ENCODE measurements at places on chromosomes 2 and 18. TPM values are rescaled to one million over a fixed set of nuclear protein-coding genes. Genes with fewer than 3 reads are reported as not detected.

GRCh38 chr2:225400060-225400511 is 576 bp downstream of the NYAP2 start:
- H3K36me3 ChIP-seq, result no peaks in the 10 kb centered on the region
- H3K4me3 ChIP-seq, result peak overlapping the region; percentile 31
- DNase-seq, result peak; percentile 69
- peaks cover 2% of the 10 kb centered on the region for H3K4me1 ChIP-seq
- no peaks in the 10 kb centered on the region for H3K27me3 ChIP-seq
- peak overlapping the region; percentile 49 for H3K27ac ChIP-seq

DNA sequence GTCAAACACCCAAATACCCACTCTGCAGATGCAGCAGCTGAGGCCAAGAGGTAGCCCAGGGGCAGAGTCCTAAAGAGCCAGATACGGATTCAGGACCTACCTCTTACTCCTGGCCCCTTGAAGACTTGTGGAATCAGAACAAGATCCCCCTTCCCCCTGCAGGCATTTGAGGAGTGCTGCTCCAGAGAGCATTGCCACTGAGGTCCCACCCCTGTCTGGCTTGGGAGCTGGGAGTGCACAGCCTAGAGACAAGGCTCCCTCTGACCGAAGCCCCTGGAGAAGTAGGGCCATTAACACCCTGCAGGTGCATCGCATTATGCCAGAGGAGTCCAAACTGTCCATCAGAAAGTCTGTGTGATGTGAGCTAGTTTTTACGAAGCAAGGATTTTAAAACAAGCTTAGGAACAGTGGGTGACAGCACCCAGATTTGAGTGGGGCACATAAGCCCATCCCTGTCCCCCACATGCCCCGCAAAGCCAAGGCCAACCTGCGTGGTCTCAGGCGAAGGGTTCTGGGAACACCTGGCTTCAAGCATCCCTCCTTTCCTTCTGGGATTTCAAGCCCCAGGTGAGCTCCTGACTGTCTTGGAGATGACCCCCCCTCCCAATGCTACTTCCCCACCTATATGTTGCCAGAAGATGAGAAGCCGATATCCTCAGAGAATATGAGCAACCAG is 48.4 kb downstream of the MTERF4 start:
- no peak overlapping the region for H3K4me3 ChIP-seq
- no peak for DNase-seq
- H3K36me3 ChIP-seq, result peaks cover 14% of the 10 kb centered on the region

GRCh38 chr18:2572171-2572569 is 813 bp downstream of the NDC80 start:
- H3K36me3 ChIP-seq, result no peaks in the 10 kb centered on the region
- H3K4me3 ChIP-seq, result peak overlapping the region; percentile 89
- DNase-seq, result no peak
- H3K4me1 ChIP-seq, result peaks cover 4% of the 10 kb centered on the region
- no peak overlapping the region for H3K27ac ChIP-seq

DNA sequence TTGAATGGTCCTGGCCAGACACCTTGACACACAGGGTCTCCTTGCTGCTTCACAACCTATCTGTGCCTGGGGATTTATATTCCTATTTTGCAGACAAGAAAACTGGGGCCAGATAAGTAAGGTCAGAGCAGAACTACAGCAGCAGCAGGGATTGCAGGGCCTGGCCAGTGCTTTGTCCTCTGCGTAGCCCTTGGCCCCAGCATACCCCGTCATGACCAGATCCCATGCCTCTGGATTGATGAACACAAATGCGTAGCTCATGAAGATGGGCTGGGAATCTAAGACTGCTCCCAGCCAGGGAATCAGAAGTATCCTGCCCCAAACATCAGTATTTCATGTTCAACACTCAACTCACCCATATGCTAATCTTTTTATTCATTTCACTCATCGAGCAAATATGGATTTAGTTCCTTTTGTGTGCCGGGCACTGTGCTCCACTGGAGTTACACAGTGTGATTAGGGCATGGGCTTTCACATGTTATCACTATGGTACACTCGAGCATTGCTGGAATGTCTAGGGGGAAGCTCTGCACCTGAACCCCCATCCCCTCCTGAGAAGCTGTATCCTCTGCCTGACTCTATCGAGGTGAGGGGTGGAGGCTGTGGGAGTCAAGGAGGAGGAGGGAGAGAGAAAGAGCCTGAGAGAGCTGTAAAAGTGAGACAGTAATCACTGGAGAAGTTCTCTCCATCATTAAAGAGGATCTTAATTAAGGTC is 143.3 kb downstream of the CYP26B1 start:
- H3K27ac ChIP-seq, result no peak overlapping the region
- no peak overlapping the region for H3K4me3 ChIP-seq
- DNase-seq, result no peak

DNA sequence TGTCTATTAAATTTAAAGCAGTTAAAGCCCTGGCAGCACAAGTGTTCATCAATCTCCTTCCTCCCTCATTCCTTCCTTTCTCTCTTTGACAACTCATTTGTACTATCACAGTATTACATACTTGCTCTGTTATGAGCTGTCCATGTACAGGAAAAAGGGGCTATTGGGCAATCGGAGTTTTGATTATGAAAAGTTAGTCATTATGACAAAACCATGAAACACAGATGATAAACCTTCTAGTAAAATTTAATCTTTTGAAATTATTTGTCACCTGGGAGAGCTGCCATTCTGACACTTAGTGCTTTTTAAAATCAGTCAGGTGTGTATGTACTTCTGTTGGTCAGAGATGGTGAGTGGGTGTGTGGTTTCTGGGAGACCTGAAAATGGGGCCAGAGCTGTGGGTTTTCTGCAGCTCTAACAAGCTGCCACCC is 39.4 kb downstream of the MAP4K4 start:
- DNase-seq, result no peak
- no peak overlapping the region for H3K4me3 ChIP-seq
- no peaks in the 10 kb centered on the region for H3K27me3 ChIP-seq
- H3K4me1 ChIP-seq, result peaks cover 35% of the 10 kb centered on the region
- H3K36me3 ChIP-seq, result no peaks in the 10 kb centered on the region
- no peak overlapping the region for H3K27ac ChIP-seq

DNA sequence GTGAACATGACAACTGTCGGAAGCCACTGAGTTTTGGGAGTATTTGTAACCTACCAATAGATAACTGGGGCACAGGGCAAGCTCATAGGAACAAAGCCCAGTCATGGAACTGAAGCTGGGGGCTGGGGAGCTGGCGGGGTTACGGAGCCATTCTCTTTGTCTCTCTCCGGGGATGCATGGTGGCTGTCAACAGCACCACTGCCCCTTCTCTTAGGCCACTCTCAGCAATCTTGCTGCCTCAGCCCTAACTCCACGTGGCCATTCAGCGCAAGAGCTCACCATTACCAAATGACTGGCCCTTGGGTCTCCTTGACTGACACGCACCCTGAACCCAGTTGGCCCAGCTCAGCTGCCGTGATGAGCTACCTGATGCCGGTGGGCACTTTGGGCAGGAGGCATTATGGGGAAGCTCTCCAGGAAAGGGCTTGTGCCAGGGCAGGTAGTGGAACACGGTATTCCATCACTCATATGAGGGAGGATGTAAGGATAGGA is 33.6 kb upstream of the ODC1 start:
- H3K4me1 ChIP-seq, result no peaks in the 10 kb centered on the region
- no peak overlapping the region for H3K4me3 ChIP-seq
- H3K36me3 ChIP-seq, result no peaks in the 10 kb centered on the region
- no peaks in the 10 kb centered on the region for H3K27me3 ChIP-seq

- H3K4me3 ChIP-seq, result no peak overlapping the region
- no peak overlapping the region for H3K27ac ChIP-seq
- peaks cover 12% of the 10 kb centered on the region for H3K4me1 ChIP-seq
- no peaks in the 10 kb centered on the region for H3K36me3 ChIP-seq
- no peaks in the 10 kb centered on the region for H3K27me3 ChIP-seq
- peak; percentile 74 for DNase-seq
These were observed 22.0 kb downstream of the MYL12B start for GRCh38 chr18:3283908-3284307.

DNA sequence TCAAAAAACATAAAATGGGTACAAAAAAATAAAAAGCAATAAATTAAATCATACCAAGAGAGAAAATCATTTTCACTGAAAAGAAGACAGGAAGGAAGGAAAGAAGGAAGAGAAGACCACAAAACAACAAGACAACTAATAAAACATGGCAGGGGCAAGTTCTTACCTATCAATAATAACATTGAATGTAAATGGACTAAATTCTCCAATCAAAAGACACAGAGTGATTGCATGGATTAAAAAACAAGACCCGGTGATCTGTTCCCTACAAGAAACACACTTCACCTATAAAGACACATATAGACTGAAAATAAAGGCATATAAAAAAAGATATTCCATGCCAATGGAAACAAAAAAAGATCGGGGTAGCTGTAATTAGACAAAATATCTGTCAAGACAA is 82.6 kb upstream of the CERS6 start:
- no peak for DNase-seq
- H3K4me3 ChIP-seq, result no peak overlapping the region
- H3K27ac ChIP-seq, result no peak overlapping the region
- no peaks in the 10 kb centered on the region for H3K4me1 ChIP-seq

- no peaks in the 10 kb centered on the region for H3K27me3 ChIP-seq
- no peak overlapping the region for H3K4me3 ChIP-seq
- no peak overlapping the region for H3K27ac ChIP-seq
- no peak for DNase-seq
- H3K4me1 ChIP-seq, result peaks cover 4% of the 10 kb centered on the region
- H3K36me3 ChIP-seq, result no peaks in the 10 kb centered on the region
These were observed 78.0 kb downstream of the LTBP1 start for GRCh38 chr2:33024758-33025157.

DNA sequence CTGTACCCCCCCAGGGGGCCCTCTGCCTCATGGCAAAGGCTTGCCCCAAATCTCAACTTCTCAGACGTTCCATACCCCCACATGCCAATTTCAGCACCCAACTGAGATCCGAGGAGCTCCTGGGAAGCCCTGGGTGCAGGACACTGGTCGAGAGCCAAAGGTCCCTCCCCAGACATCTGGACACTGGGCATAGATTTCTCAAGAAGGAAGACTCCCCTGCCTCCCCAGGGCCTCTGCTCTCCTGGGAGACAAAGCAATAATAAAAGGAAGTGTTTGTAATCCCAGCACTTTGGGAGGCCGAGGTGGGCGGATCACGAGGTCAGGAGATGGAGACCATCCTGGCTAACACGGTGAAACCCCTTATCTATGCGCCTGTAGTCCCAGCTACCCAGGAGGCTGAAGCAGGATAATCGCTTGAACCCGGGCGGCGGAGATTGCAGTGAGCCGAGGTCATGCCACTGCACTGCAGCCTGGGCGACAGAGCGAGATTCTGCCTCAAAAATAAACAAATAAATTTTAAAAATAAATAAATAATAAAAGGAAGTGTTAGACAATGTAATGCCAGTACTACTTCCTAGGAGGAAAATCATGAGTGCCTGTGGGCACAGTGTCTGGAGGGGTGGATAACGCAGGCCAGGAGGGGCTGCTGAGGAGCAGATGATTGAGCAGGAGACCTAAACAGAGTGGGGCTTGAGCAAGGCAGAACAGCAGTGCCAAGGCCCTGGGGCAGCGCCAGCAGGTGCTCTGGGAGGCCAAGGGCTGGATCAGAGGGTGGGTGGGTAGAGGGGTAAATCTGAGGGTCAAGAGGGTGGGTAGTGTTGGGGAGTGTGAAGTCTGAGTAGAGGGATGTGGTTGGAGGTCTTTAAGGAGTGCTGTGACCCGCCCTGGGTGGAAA is 4.0 kb downstream of the ALPP start:
- no peak overlapping the region for H3K27ac ChIP-seq
- H3K27me3 ChIP-seq, result peaks cover 56% of the 10 kb centered on the region
- peaks cover 14% of the 10 kb centered on the region for H3K4me1 ChIP-seq
- no peak for DNase-seq

DNA sequence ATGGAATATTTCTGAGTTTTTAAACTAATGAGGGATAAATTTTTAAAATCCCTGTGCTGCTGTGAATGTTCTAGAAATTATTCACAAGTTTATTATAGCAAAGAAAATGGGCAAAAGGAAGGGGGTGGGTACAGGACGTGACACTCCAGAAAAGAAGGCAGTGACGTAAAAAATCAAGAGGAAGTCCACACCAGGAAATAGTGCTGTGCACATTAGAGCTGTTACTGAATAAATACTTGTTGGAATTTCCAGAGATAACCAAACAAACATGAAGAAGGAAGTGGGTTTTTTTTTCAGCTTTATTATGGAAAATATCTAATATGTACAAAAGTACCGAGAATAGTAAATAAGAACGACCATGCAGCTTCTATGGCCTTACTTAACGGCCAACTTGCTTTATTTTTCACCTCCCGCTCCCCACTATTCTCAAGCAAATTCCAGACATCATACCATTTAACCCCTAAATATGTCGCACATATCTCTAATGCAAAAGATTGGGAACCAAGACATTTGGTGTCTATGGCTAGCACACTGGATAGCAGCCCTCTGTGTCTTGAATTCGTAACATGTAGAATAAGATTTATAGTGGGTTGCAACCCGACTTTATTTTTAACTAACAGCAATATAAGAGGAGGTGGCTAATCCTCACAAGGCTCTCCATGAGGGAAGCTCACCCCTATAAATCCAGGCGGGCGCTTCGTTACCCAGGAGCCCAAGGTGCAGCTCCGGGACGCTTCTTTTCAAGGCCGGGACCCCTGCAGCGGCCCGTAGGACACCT is 580 bp upstream of the NDUFV2 start:
- no peaks in the 10 kb centered on the region for H3K36me3 ChIP-seq
- DNase-seq, result peak; percentile 60
- H3K4me1 ChIP-seq, result no peaks in the 10 kb centered on the region
- peak overlapping the region; percentile 89 for H3K27ac ChIP-seq

DNA sequence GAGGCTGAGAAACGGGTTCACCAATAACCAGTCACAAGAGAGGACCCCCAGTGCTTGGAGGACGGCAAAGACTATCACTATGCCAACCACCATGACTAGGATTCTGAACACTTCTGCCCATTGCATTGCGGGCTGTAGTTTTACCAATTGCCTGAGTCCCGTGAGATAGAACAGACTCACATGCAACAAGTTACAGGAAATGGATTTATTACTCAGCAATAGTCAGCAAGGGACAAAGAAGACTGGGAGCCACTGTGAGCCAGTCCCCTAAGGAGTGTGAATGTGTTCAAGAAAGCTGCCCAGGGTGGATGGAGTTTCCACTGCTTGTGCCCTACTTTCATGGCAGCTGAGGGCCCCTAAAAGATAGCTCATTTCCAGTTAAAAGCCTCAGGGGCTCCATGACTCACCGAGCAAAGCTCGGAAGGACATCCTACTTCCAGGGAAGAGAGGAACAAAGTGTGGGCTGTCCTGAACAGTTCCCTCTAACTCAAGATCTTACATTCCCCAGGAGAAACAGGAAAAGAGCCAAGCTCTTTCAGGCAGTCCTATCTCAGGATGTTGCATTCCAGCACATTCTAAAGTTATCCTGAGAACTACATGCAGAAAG is 54.4 kb downstream of the SLC4A3 start:
- no peak overlapping the region for H3K4me3 ChIP-seq
- H3K27ac ChIP-seq, result no peak overlapping the region
- no peak for DNase-seq
- H3K27me3 ChIP-seq, result no peaks in the 10 kb centered on the region
- no peaks in the 10 kb centered on the region for H3K36me3 ChIP-seq

GRCh38 chr2:224769489-224769888 is 53.3 kb upstream of the CCDC195 start:
- no peaks in the 10 kb centered on the region for H3K27me3 ChIP-seq
- peaks cover 46% of the 10 kb centered on the region for H3K36me3 ChIP-seq
- no peaks in the 10 kb centered on the region for H3K4me1 ChIP-seq
- H3K27ac ChIP-seq, result no peak overlapping the region

The GAL3ST2 gene
- 0.33 TPM for total RNA-seq

The DAPL1 gene
- 0.89 TPM for total RNA-seq

The SLC9A2 gene
- 1.0 TPM for total RNA-seq
